ENCODE measurements at places on chromosomes 5 and 9.

- no peak for DNase-seq
Measured at GRCh38 chr5:63831381-63831780, 130.9 kb downstream of the HTR1A start.

DNA sequence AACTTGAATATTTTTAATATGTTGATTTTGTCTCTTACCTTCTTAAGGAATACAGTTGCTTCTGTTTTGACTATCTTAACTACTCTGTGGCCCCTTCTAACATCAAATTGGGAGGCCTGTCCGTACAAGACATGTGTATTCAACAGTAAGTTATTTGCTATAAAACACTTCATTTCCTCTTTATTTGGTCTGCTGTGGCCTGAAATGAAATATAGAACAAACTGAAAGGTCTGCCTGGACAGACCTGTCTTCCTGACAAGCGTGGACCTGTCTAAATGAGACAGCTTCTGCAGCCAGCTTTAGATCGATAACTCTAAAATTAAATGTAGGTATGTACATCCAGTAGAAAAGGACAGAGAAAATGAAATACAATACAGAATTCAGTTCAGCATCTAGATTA, 2.2 kb upstream of the LPAR1 start:
- no peak for DNase-seq

GRCh38 chr9:129629251-129629820, 3.4 kb downstream of the NTMT1 start:
- no peak for DNase-seq

- no peak for DNase-seq
Measured at GRCh38 chr9:125660557-125660956, 46.5 kb downstream of the MAPKAP1 start.

DNA sequence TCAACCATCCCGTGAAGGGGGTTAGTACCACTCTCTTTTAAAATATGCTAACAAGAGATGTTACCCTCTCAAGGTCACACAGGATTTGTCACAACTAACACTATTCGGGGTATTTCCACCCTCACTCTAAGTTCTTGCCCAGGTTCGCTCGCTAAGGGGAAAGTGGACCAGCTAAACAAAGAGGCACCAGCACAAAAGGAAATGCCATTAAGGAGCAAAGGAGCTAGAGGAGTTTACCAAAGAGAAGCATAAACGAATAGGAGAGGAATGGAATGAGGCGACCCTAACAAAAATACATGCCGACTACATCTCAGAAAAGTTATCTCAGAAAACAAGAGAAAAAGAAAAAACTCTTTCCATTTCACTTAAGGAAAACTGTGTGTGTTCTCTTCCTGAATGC, 170.9 kb downstream of the DCP2 start:
- DNase-seq, result no peak

DNA sequence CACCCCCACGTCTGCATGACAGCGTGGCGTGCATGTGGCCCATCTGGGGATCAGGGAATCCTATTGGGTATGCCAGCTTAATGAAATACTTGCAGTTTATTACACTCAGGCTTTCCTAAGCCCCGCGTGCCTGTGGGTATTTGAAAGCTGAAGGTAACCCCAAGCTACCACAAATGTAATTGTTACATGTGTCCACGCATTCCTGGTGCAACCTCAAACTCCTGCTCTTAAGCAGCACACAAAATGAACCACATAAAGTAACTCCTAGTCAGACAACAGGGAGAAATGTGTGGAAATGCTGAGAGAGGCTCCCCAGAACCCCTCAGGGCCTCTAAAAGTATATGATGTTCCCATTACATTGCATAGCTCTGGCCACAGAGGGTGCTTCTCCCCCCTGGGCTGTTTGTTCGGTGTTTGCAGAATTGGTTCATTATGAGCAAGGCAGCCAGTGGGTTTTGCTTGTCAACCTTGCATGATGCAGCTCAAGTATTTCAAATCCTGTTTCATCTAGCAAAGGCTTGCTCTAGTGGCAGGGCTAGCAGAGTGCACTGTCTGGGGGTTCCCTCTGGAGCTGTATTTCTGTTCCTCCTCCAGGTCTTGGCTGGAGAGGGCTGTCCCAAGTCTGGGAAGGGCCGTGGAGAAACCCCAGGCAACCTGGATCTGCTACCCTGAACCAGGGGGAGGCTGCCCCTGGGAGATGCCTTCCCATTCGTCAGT, 1.8 kb upstream of the DCANP1 start:
- no peak for DNase-seq

GRCh38 chr5:159133041-159133741, 33.5 kb upstream of the EBF1 start:
- DNase-seq, result peak; percentile 66

- no peak for DNase-seq
Measured at GRCh38 chr9:88420227-88420626, 32.0 kb downstream of the SPIN1 start.
